ENCODE measurements at places on chromosomes 4 and X.

GRCh38 chrX:100731441-100732281 lies at the start of gene SYTL4:
TSS of gene SYTL4 (minus strand) at chrX:100732121. CDS start at chrX:100702037, 30,084 bp downstream.
- DNase-seq: no peak

- no peak for DNase-seq
Observed at GRCh38 chrX:109695637-109696036, 37.4 kb downstream of the ACSL4 start.

DNA sequence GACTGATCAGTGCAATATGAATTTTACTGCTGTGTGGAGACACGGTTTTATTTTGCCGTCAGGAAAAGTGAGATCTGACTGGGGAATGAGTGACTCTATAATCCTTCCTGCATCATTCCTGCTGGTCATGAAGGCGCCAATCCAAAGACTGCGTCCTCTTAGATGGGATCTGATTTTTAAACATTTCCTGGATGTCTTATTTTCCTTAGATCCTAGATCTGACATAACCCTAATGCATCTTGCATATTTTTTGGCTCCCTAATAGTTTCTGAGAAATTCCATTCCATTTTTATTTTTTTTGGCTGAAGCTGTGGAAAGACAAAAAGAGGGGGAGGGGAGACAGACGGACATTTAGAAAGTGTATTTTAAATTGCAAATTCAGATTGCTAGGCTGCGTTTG lies 454.9 kb upstream of the FAT1 start:
- no peak for DNase-seq

DNA sequence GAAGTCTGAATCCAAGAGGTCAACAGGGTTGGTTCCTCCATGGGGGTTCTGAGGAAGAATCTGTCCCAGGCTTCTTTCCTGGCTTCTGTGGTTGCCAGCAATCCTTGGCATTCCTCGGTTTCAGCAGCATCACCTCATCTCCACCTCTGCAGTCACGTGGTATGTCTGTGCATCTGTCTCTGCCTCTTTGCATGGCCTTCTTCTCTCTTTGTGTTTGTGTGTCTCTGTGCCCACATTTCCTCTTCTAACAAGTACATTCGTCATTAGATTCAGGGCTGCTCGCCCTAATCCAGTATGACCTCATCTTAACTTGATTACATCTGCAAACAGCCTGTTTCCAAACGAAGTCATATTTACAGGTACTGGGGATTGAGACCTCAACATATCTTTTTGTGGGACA lies 114.0 kb downstream of the BCOR start:
- DNase-seq: no peak

DNA sequence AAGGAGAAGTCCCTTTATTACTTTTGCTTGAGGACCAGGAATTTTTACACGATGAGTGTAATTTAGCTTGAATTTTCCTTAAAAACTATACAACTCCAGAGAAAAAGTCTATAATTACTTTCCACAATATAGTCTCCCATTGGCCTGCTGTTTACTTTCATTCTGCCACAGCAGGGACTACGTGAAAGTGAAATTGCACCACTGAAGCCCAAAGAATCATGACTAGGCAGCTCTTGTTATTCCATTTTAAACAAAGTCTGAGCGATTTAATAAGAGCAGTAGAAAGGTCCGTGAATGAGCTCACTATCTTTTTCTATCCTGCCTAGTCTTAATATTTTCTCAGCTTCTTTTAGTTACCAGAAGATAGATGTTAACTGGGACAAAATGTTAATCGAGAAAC lies 68.6 kb downstream of the ADGRG4 start:
- no peak for DNase-seq

DNA sequence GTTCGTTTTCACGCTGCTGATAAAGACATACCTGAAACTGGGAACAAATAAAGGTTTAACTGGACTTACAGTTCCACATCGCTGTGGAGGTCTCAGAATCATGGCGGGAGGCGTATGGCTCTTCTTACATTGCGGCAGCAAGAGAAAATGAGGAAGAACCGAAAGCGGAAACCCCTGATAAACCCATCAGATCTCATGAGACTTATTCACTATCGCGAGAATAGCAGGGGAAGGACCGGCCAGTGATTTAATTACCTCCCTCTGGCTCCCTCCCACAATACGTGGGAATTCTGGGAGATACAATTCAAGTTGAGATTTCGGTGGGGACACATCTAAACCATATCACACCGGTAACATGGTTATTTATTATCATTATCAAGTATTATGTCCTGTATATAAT lies 2204.5 kb downstream of the ARAP2 start:
- no peak for DNase-seq

- no peak for DNase-seq
Observed at GRCh38 chr4:88109123-88109881, 49.1 kb downstream of the ABCG2 start.

DNA sequence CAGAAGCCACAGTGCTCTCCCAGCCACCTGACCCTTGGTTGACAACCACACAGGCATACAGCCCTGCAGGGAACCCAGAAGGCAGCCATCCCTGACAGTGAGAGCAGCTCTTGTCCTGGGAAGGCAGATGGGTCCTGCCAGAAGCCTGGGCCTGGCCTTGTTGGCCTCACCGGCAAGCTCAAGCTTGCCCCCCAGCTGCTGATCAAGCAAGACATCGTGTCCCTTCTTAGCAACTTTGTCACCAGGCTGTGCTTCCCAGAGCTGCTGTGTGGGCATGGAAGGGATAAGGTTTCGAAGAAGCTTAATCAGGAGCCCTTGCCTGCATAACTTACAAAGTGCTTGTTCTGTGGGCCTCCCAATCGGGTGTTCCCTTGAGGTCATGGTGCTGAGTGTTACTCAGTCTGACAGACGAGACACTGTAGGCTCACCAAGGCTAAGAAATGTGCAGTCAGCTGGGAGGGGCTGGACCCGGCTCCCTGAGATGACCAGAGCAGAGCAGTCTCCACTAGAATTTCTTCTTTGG lies 6.8 kb upstream of the ABLIM2 start:
- no peak for DNase-seq

- DNase-seq: no peak
Observed at GRCh38 chr4:69088473-69088872, 7.8 kb upstream of the UGT2B7 start.

- DNase-seq: no peak
Observed at GRCh38 chrX:139297638-139298037, 232.9 kb upstream of the F9 start.

DNA sequence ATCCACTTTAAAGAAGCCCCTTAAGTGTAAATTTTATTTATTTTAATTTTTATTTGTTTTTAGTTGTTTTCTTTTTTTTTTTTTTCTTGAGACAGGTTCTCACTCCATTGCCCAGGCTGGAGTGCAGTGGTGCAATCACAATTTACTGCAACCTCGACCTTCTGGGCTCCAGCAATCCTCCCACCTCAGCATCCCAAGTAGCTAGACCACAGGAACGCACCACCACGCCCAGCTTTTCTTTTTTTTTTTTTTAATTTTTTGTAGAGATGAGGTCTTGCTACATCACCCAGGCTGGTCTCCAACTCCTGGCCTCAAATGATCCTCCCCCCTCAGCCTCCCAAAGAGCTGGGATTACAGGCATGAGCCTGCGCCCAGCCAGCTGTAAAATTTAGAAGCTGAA lies 6.0 kb downstream of the SAT1 start:
- no peak for DNase-seq

DNA sequence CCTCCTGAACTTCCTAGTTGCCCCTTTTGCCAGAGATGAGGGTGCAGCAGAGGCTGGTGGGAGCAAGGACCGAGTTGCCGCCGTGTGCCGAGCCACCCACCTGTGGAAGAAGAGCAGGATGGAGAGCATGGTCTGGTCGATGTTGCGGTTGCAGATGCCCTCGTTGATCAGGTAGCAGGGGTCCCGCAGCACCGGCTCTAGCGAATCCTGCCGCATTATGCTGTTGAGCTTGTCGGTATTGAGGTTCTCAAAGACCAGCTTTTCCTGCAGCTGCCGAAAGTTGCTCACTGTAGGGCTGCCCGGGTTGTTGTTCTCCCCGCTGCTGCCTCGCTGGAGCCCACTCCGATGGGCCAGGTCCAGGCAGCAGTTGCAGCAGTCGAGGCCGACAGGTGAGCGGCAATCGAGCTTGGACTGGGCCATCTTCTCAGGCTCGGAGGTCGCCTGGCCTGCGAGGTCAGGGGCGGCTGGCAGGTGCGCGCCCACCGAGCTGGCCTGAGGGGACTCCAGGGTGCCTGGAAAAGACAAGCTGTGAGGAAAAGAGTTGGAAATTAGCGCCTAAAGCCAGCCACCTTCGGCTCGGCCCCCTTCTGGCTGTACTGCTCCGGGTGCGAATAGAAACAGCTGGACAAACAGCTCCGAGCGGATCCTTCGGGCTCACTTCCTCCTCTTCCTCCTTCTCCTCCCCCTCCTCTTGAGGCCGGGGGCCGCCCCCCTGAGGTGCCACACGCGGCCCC lies 420 bp downstream of the TSC22D3 start:
- no peak for DNase-seq

GRCh38 chrX:17046478-17047097 lies 100.1 kb downstream of the REPS2 start:
- no peak for DNase-seq

- DNase-seq: no peak
Observed at GRCh38 chr4:165716472-165716871, 156.6 kb upstream of the TLL1 start.

- DNase-seq: no peak
Observed at GRCh38 chrX:26649534-26649933, 433.6 kb downstream of the MAGEB5 start.

GRCh38 chrX:72621625-72622485 lies 49.2 kb upstream of the HDAC8 start:
- DNase-seq: no peak

- DNase-seq: no peak
Observed at GRCh38 chr4:41258783-41259182, 2.1 kb downstream of the UCHL1 start.

- DNase-seq: no peak
Observed at GRCh38 chr4:152776352-152776751, 3.2 kb downstream of the TIGD4 start.

DNA sequence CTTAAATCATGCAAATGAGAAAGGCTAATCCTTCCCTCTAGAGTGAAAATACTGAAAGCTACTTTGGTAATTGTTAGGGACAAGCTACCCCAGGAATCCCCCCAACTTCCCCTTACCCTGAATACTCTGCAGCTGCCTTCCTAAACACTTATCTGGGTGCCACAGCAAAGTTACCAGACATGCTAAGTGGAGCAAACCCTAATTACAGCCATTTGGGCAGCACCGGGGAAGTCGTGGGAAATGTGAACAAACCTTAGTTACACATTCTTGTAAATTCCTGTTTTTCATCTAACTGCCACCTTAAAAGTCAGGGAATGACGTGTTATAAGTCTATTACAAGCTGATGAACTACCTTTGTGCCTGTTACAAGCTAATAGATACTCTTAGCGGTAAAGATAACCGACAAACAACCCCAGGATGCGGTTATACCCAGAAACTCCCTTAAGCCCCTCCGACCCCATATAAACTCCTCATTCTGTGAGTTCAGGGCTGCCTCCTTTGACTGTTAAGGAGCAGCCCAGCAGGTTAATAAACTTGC lies 66.0 kb upstream of the PLAC8 start:
- no peak for DNase-seq

DNA sequence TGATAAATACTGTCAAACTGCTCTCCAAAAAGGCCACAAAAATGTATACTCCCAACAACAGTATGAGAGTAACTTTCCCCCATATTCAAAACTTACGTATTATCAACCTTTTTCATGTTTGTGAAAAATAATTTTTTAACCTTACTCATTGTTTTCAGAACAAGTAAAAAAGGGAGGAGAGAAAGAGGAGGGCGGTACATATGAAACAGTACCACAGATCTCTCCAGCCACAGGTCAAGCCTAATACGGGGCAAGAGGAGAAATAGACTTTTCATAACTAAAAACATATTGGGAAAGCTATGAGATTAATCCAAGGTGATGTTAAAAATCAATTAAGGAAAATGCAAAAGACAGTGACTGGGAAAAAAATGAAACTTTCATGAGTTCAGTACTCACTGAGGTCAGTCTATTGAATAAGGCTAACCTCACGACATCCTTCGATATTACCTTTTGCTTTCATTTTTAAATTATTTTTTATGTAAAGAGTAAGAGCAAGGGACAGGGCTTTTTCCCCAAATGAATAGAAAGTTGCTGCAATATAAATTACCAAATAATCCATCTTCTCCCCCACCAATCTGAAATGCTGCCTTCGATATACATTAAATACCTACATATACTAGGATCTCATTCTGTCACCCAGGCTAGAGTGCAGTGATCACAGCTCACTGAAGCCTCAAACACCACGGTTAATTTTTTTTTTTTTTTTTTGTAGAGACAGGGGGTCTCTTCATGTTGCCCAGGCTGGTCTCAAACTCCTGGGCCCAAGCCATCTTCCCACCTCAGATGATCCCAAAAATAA lies 25.3 kb downstream of the FBXW7 start:
- DNase-seq: no peak

- no peak for DNase-seq
Observed at GRCh38 chr4:153026591-153027346, 90.6 kb downstream of the FHDC1 start.

DNA sequence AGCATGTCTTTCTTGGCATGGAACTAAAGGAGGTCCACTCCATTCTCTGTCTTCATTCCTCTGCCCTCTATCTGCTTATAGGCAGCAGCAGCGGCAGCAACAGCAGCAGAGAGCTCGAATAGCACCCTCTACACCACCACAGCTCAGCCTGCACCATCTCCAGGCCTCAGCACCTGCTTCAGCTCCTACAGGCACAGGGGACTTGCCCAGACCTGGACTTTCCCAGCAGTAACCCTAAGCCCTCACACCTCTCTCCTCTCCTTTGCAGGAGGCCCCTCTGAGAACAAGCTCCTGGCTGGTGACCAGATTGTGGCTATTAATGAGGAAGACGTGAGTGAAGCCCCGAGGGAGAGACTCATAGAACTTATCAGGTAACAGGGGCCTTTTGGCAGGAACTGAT lies 80.7 kb downstream of the FRMPD3 start:
- DNase-seq: no peak

DNA sequence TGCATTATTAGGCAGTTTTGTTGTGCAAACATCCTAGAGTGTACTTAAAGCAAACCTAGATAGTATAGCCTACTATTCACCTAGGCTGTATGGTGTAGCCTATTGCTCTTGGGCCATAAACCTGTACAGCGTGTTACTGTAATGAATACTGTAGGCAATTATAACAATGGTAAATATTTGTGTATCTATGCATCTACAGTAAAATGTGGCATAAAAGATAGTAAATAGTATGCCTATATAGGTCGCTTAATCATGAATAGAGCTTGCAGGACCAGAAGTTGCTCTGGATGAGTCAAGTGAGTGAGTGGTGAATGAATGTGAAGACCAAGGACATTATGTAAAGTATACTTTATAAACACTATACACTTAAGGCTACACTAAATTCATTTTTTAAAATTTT lies 16.6 kb downstream of the USO1 start:
- no peak for DNase-seq

GRCh38 chrX:110171442-110171841 lies 146.4 kb downstream of the AMMECR1 start:
- no peak for DNase-seq

- DNase-seq: no peak
Observed at GRCh38 chrX:149372866-149373265, 132.2 kb downstream of the IDS start.

DNA sequence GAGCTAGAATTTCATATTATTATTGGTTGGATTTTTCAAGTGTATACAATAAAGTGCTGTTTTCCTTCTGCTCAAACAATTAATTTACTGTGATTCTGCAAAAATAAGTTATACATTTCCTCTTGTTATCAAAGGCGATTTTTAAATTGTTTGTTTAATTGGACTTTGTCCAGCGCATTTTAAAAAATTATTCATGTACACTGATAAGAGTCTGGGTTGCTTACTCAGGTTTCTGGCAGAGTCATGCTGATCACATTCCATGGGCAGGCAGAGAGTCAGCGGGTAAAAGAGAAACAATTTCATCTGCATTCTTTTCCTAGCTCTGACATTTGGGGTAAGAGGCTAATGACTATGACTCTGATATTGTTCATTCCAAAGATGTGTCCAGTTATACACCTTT lies 8.9 kb downstream of the FAT4 start:
- DNase-seq: no peak
